Glomerular endothelial cell (primary cell): ENCODE measurements at places on chromosomes 7 and 10.
A peak's percentile ranks its signal among the peaks of the same experiment; 100 is the strongest.

DNA sequence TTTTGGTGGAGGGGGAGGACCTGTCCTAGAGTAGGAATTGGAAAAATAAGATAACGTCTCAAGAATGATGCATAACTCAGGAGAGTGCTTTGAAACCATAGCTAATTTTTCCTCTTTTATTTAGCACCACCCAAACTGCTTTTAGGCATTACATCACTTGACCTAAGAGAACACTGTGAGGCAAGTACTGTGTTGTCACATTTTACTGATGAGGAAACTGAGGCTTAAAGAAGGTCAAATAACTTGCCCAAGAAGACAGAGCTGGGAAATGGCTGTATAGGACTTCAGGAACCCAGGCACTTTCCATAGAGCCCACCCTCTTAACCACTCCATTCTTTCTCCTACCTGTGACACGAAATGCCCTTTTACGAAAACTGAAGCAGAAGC lies 21.4 kb downstream of the ADRB1 start:
- DNase-seq: no peak

GRCh38 chr10:1390200-1390599 lies 334.0 kb downstream of the WDR37 start:
- no peak for DNase-seq

DNA sequence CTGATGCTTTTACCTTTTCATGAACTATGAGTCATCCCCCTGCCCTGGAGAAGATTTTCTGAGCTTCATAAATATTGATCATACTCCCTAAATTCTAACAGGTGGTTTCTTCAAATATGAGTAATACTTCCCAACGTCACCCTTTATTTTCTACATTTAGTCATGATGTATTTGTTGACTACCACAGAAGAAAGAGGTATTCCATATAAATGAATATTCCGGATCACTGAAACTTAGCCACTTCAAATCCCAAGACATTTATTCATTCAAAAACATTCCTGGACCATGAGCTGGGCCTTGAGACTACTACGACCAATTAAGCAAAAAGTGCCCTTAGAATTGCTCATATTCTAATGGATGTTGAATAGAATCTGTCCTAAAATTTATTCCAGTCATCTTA lies 395.8 kb upstream of the NPVF start:
- no peak for DNase-seq

DNA sequence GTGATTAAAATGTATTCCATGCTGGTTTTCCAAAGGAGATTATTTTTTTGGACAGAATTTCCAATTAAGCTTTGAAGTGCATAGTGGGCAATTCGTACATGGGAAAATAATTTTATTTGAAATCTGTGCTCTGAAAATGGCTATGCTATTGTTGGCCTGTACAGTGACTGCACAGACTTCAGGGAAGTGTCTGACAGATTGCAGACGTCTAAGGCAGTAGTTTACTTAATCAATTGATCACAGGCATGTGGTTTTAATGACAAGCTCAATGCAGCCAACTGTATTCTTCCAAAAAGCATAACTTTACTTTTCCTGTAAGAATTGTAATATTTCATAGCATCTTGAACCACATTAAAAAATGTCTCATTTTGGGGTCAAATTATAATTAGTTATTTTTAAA lies 102.0 kb downstream of the SEMA3C start:
- DNase-seq: no peak

DNA sequence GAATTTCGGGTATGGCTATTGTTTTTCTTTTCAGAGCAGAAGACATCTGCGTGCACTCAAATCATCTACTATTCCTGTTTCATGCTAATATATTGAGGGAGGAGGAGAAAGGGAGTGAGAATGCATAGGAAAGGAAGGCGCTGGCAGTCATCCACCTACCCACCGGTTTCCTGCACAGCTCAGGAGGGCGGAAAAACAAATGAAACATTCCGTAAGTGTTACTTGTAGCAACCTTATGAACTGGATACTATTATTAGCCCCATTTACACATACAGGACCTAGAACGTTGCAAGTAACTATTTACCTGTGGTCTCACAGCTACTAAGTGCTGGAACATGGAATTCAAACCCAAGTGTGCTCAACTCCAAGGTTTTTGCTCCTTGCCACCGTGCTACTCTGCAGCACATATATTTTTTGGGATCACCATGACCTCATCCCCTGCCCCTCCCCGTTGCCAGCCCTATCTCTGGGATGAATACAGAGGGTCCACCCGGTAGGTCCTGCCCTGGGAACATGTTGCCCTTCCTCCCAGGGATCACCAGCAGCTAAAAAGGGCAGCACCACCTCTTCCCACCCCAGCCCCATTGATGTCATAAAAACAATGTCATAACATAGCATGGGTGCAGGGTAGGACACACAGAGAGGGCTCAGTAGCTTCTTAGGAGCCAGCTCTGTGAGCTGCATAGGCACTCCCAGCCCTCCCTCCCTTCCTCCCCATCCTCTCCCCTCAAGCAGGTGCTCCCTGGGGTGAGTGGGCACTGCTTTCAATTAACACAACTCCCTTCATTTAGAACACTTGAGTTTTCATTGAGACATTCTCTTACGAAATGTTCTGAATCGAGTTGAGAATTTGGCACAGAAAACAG lies 16.9 kb downstream of the GFRA1 start:
- DNase-seq: no peak

GRCh38 chr10:128300290-128300824 lies 174.1 kb upstream of the MKI67 start:
- DNase-seq: no peak

DNA sequence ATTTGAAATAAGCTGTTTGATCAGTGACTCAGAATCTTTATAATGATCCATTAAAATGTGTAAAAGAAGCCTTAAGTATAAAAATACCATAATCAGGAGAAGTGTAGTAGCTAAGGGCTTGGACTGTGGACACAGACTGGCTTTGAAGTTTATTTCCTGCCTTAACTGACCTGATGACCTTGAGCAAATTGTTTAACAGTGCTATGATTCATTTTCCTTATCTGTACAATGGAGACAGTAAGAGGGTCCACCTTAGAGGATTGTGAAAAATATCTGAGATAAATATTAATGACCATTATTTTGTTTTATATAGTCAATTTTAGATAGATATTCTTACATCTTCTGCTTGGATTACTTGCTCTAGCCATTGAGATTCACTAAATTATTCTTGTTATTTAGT lies 13.3 kb upstream of the RPA3 start:
- peak; percentile 9 for DNase-seq

DNA sequence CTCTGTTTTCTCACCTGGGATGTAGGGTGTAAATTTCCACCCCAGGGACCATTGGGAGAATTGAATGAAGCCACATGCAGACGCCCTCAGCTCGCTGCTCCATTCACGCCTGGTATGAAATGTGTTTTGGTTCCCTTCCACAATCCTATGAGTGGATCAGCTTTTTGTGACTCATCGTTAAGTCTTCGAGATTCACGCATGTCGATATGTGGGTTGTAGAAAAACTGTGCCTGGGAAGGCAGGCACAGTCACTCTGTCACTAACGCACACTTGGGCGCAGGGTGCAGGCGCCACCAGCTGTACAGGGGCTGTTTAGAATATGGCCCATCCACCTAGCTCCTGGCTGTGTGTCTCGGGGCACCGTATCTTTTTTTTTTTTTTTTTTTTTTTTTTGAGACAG lies 64.2 kb upstream of the SH2B2 start:
- DNase-seq: no peak

DNA sequence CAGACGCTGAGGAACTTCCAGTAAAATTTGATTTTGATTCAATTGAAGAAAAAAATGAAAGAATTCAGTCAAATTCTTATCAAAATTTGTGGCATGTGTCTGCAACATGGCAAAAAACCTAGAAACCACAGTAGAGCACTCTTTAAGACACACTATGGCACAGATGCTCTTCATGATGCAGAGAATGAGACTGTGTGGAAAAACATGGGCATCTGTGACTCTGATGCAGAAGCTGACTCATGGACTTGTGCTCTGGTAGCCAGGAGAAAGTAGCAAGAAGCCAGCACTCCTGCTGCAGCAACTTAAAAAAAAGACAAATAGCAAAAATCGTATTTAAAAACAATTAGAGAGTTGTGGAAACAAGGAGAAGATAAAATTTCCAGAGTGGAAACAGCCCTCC lies 8.9 kb upstream of the KCNK18 start:
- no peak for DNase-seq

- no peak for DNase-seq
These were observed 6.0 kb downstream of the CPN1 start for GRCh38 chr10:100075426-100076220.
